CD8-positive, alpha-beta memory T cell (primary cell): ENCODE measurements at places on chromosomes 16 and 17. TPM values are rescaled to one million over a fixed set of nuclear protein-coding genes. Genes with fewer than 3 reads are reported as not detected.

The GP1BA gene
- not detected for total RNA-seq

The OMG gene
- total RNA-seq = 0.13 TPM

GRCh38 chr16:20308801-20309590 lies 18.3 kb downstream of the GP2 start:
- DNase-seq = no peak

GRCh38 chr17:37291351-37291750 lies 84.4 kb upstream of the C17orf78 start:
- DNase-seq = no peak

- DNase-seq = peak; percentile 46
These were observed at the start of gene NOL3 for GRCh38 chr16:67170168-67170948. TSS of gene NOL3 (plus strand) at chr16:67170538.

DNA sequence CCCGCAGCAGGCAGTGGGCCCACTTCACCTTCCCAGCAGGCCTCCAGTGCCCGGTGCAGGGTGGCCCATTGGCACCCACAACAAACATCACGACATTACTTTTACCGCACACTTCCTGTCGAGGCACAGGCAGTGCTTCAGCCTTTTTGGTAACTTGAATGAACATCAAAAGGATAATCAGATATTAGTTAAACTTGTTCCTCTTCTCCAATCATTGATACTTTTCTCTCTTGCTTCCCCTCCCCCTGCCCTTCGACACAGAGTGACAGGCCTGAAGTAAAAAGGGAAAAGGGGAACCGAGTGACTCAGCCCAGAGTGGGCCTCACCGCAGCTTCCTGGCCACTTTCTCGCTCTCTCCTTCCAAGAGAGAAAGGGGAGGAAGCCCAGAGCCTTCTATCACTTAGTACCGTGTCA lies 507.0 kb downstream of the MAF start:
- peak; percentile 11 for DNase-seq

GRCh38 chr17:30393911-30394867 lies 15.5 kb downstream of the CPD start:
- no peak for DNase-seq

The MMP28 gene
- total RNA-seq = not detected

- DNase-seq = no peak
These were observed 29.2 kb downstream of the CLUH start for GRCh38 chr17:2682176-2682938.

DNA sequence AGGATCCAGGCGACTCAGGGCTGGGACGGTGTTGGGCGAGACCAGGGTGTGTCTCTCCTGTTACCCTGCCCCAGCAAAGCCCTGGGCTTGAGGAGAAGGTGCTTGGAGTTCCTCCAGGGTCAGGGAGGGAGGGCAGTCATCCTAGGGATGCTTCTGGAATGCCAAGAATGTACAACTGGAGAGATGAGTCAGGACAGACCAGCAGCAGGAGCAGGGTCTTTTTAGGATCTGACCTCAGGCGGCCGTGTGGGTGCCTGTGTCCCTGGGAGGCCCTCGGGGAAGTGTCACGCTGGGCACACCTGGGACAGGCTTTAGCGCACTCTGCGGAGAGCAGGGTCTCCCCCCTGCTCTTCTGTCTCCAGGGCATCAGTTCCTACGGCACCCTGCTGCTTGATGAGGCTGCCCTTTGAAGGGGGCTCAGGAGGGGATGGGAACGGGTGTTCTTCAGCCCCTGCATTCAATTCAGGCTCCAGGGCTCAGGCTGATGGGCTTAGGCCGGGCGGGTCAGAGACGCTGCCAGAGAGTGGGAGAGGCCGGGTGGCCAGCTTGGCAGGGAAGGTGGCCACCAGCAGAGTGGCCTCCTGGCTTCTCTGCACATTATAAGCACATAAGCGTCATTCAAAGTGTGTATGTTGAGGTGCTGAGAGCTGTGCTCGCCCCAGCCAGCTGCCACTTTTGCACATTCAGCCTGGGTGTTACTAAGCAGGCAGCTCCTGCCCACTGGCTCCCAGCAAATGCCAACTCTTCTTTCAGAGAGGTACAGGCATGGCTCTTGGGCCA lies 8.4 kb upstream of the MTSS2 start:
- no peak for DNase-seq

The ZNF629 gene
- total RNA-seq = 5.7 TPM

GRCh38 chr16:56672761-56673536 lies 3.3 kb downstream of the MT1H start:
- DNase-seq = no peak

- no peak for DNase-seq
These were observed 42.1 kb downstream of the SRCIN1 start for GRCh38 chr17:38563362-38564253.

GRCh38 chr16:48611329-48612137 lies 1.6 kb upstream of the N4BP1 start:
- DNase-seq = peak; percentile 85

DNA sequence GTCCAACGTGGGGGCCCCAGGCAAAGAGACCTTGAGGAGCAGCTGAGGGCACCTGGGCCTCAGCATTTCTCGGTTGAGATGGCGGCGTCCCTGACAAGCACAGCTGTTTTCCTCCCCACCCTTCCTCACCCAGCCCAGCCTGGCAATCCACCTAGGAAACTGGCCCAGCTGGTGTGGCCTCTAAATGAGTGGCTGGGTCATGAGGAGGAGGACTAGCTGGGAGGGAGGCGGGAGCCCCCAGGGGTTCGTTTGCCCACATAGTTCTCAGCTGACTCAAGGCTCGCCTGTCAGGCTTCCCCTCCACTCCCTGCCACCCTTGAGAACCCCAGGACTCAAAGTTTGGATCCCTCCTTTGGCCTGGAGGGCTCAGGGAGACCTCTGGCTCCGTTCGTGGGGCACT lies 5.9 kb downstream of the RNF222 start:
- DNase-seq = no peak

GRCh38 chr17:14762736-14763479 lies 462.0 kb downstream of the HS3ST3B1 start:
- DNase-seq = no peak

GRCh38 chr17:29140631-29141513 lies 39.3 kb downstream of the MYO18A start:
- DNase-seq = peak; percentile 79

DNA sequence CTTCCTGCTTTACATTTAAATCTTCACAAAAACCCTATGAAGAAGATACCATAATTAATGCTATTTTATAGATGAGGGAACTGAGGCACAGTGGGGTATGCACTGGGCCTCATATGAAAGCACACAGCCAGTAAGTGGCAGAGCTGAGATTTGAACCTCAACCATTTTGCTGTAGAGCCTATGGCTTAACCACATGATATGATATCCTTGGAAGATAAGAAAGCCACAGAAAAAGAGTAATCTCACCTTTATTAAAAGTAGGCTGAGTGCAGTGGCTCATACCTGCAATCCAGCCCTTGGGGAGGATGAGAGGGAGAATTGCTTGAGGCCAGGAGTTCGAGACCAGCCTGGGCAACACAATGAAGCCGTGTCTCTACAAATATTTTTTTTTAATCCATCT lies 15.0 kb upstream of the TOB1 start:
- DNase-seq = no peak

GRCh38 chr17:76996741-76997694 lies 128.8 kb downstream of the MGAT5B start:
- peak; percentile 35 for DNase-seq

The PTX4 gene
- total RNA-seq = not detected

DNA sequence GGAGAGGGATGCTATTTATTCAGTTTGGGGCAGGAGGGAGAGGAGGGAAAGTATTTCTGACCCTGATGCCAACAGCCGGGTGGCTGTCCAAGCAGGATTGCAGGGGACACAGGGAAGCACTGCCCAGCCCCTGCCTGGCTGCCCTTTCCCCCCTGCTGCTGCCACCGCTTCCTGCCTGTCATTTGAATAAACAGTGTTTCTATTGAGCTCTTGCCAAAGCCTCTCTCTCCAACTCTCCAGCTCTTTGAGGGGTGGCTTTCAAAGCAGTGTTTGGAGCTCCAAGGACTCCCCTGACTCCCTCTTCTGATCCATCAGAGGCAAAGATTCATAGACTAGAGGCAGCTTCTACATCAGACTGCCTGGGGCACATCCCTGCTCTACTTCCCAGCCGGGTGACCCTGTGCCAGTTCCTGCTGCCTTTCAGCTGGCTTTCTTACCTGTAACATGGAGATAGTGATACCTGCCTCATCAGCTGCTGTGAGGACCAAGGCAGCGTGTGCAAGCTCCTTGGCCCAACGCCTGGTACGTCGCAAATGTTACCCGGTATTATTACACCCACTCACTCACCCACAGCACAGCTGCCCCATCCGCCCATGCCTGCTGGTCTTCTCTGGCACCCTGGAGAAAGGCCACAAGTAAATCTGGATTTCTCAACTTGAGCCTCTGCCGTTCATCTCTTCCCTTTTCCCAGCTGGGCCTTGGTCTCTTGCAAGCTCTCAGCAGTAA lies 9.5 kb downstream of the PROCA1 start:
- DNase-seq = no peak

The LGALS9B gene
- total RNA-seq = not detected

DNA sequence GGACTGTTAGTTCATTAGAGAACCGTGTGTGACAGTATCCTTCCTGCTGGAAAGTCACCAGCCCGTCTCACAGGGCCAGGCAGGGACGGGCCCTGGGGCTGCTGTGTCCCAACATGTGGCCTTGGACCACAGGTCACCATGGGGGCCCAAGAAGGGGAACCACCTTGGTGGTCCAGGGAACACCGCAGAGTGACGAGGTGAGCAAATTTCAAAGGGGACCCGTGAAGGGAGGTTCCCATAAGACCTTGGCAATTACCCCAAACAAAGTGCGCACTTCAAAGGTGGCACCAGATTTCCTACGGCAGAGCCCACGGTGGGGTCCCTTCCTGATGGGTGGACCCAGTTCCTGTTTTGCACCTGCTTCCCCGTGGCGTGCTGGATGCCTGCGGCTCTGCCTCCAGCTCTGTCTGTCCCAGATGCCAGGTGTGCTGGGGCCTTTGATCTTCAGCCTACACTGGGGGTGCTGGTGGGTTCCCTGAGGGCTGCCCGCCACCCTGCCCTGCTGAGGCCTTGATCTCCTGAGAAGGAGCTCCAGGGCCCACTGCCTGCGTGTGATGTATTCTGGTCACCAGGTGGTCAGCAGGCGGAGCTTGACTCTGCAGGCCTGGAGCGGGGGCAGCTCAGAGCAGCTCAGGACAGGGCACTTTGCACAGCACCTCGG lies 27.0 kb downstream of the SLC7A5 start:
- no peak for DNase-seq

GRCh38 chr17:49616086-49616485 lies 40.4 kb downstream of the NXPH3 start:
- no peak for DNase-seq

DNA sequence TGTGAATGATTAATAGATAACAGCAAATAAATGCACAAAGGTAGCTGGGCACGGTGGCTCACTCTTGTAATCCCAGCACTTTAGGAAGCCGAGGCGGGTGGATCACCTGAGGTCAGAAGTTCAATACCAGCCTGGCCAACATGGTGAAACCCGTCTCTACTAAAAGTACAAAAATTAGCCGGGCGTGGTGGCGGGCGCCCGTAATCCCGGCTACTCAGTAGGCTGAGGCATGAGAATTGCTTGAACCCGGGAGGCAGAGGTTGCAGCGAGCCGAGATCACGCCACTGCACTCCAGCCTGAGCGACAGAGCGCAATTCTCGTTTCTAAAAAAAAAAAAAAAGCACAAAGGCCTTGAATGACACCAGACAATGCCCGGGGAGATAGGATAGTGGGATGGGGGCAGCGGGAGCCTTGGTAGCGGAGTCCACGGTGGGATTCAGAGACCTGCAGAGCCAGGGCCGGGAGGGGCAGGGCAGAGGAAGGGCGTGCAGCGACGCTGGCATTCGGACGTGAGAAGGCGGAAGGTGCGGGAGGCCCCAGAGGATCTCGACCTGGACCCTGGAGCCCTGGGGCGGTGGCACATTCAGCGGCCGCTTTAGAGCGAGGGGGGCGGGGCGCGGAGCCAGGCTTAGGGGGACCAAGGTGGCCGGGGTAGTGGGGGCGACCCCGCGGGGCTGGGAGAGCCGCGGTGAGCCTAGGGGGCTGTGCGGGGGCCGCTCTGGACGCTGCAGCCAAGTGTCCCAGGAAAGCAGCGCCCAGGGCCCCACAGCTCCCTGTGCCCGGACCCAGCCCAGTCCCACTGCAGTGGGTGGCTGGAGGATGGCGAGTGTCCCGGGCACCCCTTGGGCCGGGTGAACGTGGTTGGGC lies 999 bp upstream of the FLYWCH2 start:
- DNase-seq = no peak

The SOX8 gene
- 0.39 TPM for total RNA-seq

The NKIRAS2 gene
- total RNA-seq = 31.3 TPM

DNA sequence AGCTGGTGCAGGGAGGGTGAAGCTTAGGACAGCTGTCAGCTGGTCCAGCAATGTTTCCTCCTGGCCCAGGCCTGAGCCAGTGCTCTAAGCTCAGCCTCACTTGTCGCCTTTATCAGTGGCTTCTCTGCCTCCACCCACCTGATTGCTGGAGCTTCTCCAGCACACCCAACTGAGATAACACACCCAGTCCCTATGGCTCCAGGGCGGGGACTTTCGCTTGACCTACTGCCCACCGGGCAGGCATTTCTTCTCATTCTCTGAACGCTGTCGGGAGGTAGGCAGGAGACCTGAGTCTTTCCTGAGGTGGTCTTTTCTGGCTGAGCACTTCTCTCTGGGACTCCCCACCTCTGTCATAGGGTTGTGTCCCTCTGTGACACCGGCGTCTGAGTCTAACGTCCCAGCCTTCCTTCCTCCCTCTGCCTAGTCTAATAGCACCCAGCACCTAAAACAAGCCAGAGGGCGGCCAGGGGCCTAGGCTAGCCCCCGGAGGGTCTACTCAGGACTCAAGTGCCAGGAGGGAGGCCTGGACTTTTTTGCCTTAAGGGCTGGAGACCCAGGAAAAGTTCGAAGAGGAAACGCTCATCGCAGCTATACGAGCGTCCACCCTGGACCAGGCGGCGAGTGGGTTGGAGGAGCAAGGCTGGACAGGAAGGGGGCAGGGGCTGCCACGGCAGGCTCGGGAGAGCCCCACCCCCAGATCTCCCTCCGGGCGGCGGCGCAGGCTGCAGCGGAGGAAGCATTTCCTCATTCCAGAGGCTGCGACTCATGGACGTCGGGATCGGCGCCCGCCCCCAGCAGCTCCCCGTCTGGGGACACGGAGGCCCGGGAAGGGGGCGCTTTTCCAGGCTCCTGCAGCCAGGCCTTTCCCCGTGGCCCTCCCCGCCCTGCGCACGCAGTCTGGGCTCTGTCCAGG lies 756 bp downstream of the TAX1BP3 start:
- DNase-seq = no peak

The FMNL1 gene
- total RNA-seq = 265 TPM

The SLFN5 gene
- total RNA-seq = 30.2 TPM

The NOXO1 gene
- total RNA-seq = 0.48 TPM

DNA sequence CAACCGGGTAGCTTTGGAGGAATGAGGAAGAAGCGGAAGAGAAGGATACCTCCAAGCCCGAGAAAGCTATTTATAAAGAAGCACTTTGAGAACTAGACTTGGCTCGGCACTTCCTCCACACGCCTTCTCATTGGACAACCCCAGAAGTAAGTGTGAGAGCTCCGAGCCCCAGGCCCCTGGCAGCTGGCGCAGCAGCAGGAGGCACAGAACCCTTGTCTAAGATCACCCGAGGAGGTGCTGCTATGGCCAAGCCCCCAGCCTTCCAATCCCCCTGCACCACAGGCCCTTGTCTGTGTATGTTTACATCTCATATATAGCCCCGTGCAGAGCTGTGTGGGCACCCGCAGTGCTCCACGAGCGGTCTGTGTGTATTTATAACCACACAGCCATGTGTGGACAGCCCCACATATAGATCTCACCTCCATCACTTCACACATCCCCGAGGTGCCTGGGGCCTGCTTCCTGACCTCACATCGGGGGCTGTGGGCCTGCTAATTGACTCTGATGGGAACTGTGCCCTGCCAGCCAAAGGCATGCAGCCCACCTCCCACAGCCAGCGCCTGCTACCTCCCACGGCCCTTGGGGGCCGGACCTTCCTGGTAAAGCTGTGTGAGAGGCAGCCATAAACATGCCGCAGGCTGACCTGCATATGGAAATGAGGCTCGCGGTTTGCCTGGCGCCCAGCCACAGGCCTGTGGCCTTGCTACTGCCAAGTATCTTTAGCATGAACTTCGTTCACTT lies 96.1 kb downstream of the C17orf67 start:
- DNase-seq = no peak
